ENCODE measurements at places on chromosomes 7 and 10.

DNA sequence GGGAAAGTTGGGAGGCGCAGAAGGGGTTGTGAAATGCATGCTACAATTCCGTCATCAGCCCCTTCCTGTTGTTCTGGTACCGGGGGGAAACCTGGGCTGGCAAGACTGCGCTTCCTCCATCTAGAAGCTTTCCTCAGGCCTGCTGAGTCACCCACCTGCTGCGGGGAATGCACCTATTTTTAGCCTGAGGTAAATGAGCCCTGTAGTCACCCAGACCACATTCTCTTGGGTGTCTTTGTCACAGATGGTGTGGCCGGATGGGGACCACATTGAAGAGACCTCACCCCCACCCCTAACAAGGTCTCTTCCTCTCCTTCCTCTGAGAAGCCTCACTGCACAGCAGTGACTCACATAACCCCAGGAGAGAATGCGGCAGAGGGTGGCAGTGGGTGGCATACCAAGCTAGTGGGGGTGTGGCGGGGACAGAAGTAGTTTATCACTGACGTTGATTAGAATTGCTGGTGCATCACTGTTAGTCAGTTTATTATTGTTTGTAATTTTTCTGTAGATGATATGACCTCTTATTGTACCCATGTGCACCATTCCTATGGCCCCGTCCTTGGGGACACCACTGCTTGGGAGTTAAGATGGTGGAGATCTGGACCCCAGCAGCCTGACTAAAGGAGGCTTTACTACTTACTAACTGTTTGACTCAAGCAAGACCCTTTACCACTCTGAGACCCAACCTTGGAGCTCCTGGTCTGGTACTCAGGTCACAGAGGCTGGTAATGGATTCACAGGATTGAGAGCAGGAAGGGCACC, 83.0 kb upstream of the DUSP5 start:
- peak; percentile 56 for DNase-seq

- DNase-seq: no peak
These were observed 36.8 kb upstream of the NUB1 start for GRCh38 chr7:151304856-151305255.

DNA sequence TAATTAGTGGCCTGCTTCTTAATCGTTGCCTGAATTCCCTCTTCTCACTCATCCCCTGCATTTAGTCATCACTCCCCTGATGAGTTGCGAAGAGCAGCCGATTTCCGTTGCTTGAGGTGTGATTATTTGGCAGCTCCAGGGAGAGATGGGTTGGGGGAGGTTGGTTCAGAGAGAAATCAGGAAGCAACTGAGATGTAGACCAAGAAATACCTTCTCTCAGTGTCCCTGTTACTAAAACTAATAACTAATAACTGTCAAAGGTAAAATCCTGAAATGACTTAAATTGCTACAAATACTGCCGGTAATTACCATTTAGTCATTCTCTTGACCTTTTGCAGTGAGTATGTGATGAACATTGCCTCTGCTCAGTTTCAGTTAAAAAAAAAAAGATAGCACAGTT, 76.9 kb downstream of the ELMO1 start:
- DNase-seq: no peak

- no peak for DNase-seq
These were observed 22.8 kb downstream of the LRRC17 start for GRCh38 chr7:102935450-102936115.

GRCh38 chr7:157757776-157758467, 421.1 kb downstream of the DNAJB6 start:
- no peak for DNase-seq

GRCh38 chr10:62095181-62096122, 173.2 kb downstream of the RTKN2 start:
- no peak for DNase-seq
